ENCODE measurements at places on chromosomes 13 and 19.

- peak overlapping the region; percentile 95 for H3K4me3 ChIP-seq
- H3K27ac ChIP-seq, result peak overlapping the region; percentile 83
- DNase-seq, result no peak
- no peaks in the 10 kb centered on the region for H3K27me3 ChIP-seq
- H3K36me3 ChIP-seq, result peaks cover 29% of the 10 kb centered on the region
Observed at GRCh38 chr13:40790154-40790616, 774 bp downstream of the SLC25A15 start.

DNA sequence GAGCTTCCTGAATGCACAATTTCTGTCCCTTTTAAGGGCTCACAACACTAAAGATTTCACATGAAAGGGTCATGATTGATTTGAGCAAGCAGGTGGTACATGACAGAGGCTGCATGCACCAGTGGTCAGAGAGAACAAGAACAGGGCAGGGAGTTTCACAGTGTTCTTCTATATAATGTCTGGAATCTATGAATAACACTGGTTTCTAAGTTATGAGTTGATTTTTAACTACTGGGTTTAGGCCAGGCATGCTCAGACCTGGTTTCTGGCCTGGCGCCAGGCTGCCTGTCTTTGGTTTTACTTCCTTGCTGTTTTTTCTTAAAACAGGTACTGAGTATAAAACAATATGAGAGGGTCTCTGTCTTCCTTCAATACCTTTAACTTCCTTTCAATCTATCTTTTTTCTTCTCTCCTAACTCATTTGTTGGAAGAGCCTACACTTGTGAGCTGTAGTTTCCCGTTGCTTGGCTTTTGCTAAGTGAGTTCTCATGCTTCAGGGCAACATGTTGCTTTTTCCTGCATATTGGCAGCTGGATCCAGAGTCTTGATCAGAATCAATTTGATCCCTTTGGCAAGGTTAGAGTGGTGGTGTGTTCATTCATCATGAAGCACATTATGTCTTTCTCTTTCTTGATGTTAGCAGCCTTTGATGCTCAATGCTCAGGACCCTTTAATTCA is 38.5 kb upstream of the FGF14 start:
- H3K36me3 ChIP-seq, result no peaks in the 10 kb centered on the region
- no peak overlapping the region for H3K4me3 ChIP-seq
- H3K27me3 ChIP-seq, result no peaks in the 10 kb centered on the region

DNA sequence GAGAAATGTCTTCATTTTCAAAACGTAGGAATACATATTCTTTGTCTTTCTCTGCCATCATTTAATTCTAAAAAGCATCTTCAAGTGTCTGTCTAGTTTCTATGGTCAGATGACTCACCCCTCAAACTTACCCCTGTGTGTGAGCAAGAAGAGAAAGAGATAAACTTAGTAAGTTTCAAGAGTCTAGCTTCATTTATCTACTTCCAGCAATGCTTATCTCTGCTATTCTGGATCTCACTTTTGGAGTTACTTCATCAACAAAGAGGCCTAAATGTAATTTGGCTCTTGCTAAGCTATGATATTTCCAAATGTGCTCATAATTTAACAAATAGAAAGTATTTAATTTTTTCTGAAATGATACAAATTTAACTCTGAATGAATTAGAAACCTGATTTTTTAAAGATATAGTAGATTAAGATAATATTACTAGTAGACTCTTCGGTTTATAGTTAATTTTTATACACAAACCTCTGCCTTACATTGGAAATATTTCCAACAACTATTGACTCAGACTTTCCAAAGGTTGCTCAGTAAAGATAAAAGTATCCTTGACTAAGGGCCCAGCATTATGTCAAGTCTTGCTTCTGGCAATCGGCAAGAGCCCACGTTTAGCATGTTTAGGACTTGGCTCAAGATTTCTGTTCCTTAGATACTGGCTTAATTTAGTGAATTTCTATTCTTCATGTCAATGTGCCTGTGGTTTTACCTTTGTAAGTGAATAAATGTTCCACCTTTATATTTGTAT is 1511.0 kb upstream of the SLC10A2 start:
- peaks cover 2% of the 10 kb centered on the region for H3K36me3 ChIP-seq
- H3K4me3 ChIP-seq, result no peak overlapping the region
- DNase-seq, result no peak
- no peaks in the 10 kb centered on the region for H3K4me1 ChIP-seq
- H3K27me3 ChIP-seq, result no peaks in the 10 kb centered on the region
- no peak overlapping the region for H3K27ac ChIP-seq

DNA sequence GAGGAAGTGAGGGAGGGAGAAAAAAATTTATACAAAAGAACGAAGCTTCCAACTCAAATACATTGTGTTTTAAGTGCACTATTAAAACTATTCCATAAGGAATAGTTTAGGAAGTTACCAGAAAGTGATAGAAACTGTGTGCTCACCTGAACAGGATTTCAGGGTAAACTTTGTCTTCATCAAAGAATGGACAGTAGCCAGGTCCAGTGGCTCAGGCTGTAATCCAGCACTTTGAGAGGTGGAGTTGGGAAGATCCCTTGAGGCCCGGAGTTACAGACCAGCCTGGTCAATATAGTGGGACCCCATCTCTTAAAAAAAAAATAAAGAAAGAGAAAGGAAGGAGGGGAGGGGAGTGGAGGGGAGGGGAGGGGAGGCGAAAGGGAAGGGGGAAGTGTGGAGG is 13.0 kb upstream of the CDADC1 start:
- no peaks in the 10 kb centered on the region for H3K27me3 ChIP-seq
- no peak overlapping the region for H3K27ac ChIP-seq
- no peaks in the 10 kb centered on the region for H3K4me1 ChIP-seq
- H3K4me3 ChIP-seq, result no peak overlapping the region
- DNase-seq, result no peak

DNA sequence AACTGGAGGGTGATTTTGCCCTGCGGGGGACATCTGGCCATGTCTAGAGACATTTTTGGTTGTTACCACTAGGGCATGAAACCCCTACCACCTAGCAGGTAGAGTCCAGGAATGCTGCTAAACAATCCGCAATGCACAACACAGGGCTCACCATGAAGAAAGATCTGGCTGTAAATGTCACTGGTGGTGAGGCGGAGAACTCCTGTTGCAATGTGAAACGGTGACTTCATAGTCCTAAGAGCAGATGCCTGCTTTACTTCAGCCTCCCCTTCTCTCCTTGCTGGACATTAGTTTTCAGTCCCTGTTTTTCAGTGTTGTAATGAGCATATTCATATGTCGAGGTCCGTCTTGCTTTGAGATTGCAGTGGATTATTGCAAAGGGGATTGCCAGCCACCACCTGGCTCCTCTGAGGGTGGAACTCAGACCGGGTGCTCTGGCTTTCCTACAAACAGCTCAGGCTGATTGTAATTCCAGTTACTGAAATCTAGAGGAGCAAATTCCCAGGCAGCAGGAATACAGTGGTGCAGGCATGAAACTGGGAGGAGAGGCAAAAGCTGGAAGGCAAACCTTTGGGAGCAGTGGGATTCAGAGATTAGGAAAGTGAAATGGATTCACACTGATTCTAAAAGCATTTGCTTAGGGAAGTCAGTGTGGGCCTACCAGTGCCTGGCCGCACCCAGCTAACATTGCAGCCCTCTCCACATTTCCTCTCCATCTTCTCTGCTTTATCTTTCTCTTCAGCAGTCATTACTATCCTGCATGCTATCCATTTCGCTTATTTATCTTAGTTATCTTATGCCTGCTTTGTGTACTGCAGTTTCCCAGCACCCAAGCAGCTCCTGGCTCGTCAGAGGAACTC is 76.1 kb upstream of the PCDH8 start:
- no peaks in the 10 kb centered on the region for H3K27me3 ChIP-seq
- DNase-seq, result no peak
- H3K4me3 ChIP-seq, result no peak overlapping the region
- no peaks in the 10 kb centered on the region for H3K36me3 ChIP-seq

DNA sequence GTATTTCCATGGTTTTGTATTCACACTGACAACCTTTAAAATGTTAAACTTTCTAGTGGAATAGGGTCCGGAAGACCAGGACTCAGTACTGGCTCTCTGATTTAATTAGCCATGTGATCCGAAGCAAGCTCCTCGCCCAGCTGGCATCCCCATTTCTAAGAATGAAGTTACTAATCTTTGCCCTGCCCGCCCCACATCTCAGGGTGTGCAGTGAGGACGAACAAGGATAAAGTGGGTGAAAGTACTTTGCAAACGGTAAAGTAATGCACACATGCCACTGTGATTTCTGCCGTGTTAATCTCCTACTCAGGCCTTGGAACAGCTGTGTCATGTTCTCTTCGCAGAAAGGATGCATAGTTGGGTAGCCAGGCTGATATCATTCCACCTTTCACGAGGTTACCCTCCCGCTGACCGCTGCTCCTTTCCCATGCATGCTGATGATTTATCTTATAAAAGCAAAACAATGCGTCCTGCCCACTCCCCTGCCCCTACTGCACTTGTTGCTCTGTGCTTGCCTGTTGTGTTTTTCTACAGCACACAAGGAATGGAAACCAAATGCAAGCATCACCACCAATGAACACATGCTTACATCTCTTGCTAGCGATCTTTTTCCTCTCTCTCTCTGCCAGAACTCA is 539.0 kb downstream of the EFNB2 start:
- H3K27me3 ChIP-seq, result no peaks in the 10 kb centered on the region
- H3K4me1 ChIP-seq, result peaks cover 2% of the 10 kb centered on the region
- no peaks in the 10 kb centered on the region for H3K36me3 ChIP-seq
- H3K27ac ChIP-seq, result no peak overlapping the region

DNA sequence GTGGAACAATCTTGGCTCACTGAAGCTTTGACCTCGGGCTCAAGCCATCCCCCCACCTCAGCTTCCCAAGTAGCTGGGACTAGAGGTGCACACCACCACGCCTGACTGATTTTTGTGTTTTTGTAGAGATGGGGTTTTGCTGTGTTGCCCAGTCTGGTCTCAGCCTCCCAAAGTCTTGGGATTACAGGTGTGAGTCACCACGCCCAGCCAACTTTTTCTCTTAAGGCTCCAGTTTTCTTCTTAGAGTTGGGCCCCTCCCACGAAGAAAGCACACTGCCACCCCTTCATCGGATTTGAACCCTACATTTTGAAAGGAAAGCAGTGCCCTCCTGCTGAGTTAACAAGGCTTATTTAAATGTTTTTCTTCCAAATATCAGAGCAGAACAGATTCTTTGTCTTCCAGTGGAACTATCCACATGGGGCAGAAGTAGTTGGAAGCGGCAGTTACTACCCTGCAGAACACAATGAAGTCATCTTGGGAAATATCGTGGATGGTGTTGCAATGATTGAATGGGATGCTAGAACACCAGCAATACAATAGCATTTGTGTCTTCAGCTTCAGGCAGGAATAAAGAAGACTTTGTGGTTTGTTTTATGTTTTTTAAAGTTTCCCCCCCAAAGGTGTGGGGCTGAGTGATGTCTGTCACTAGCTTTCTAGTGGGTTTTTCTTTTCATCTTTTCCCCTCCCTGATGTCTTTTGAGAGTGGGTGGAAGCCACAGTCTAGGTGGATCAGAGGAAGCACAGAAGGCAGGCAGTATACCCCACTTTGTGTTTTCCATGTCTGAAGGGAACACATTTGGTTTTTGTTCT is 8.9 kb downstream of the ACTN4 start:
- H3K27ac ChIP-seq, result no peak overlapping the region
- no peak overlapping the region for H3K4me3 ChIP-seq
- H3K27me3 ChIP-seq, result no peaks in the 10 kb centered on the region
- H3K4me1 ChIP-seq, result peaks cover 37% of the 10 kb centered on the region
- DNase-seq, result no peak
